ENCODE measurements at places on chromosomes 5 and 9.

DNA sequence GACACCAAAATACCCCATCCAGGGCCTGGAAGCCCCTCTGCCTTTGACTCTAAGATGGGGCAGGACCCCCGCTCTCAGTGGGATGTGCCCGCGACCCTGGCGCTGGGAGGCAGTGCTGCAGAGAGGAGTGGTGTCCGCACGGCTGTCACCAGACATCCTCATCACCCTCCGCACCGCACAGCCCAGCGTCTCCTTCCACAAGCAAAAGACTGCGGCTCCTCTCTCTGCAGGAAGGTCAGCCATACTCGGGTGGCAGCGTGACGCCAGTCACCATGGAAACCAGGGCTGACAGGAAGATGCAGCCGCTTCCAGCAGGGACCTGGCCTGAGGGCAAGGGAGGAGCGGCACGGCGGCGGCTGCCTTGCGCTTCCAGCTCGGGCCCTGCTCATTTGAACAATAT, 17.1 kb upstream of the SLC6A3 start:
- no peak for DNase-seq

DNA sequence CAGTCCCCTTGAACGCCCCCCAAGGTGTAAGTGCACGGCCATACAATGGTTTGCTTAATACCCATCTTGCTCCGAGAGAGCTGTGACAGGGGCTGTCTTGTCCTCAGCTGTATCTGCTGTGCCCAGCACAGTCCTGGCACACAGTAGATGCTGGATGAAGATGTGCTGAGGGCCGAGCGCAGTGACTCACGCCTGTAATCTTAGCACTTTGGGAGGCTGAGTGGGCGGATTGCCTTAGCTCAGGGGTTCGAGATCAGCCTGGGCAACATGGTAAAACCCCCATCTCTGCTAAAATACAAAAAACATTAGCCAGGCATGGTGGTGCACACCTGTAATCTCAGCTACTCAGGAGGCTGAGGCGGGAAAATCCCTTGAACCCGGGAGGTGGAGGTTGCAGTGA, 53.6 kb downstream of the C9orf50 start:
- DNase-seq: no peak

- no peak for DNase-seq
Observed at GRCh38 chr5:129400395-129400983, 59.6 kb upstream of the ADAMTS19 start.

DNA sequence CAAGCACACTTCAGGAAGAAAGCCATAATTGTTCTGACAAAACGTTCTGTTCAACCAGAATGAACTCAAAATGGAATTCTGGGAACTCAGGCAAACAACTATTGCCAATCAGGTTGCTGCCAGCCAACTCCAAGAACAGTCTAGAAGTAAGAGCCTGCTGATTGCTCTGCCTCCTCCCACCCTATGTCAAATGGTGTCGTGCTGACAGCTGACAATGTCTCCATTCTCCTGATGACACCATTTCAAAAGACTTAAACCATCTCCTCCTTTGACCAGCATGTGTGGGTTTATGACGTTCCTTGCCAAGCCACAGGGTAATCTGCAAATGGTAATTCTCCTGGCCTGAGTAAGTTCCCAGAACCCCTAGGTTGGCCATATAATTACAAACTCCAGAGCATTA, 21.9 kb upstream of the PLIN2 start:
- no peak for DNase-seq

- DNase-seq: no peak
Observed at GRCh38 chr5:159263569-159263905, 447 bp downstream of the UBLCP1 start.

DNA sequence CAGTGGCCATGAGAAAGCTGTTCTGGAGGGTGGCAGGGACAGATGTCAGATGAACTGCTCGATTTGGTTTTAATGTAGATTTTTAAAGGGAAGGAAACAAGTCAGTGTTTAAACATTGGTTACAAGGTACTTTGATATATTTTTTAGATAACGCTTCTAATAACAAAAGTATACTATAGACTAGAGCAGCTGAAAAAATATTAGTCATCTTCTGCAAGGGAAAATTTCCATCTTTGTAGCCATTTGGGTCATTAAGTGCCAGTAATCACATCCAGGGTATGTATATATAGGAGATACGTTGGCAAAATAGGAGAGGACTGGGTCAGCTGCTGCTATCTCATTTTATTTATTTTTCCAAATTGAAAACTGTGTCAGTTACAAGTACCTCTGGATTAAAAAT, 69.0 kb downstream of the SV2C start:
- DNase-seq: no peak

All from CD4-positive, alpha-beta memory T cell (primary cell).